ENCODE measurements at places on chromosomes 5 and 9.

GRCh38 chr9:94740145-94740840 lies 13.8 kb downstream of the AOPEP start:
- DNase-seq, result no peak

DNA sequence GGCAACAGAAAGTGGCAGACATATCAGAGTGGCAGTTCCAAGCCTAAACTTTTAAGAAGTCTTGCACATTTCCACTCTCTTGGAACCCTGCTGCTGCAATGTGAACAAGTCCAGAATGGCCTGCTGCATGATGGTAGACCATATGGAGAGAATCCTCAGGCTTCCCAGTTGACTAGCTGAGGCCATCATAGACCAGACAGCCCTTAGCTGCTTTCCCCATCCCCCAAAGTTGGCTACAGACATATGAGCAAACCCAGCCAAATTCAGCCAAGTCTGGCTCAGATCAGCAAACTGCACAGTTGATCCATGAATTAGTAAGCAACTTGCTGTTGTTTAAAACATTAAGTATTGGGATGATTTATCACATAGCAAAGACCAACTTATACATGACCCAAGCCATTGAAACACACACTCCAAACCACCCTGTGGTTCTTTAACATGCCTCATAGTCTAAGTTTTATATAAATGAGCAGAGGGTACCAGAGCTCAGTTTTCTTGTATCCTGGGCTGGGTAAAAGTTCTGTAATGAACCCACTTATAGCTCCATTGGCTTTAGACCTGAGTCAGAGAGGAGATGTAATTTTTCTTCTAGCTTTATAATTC lies 19.9 kb downstream of the PPP3R2 start:
- DNase-seq, result no peak

DNA sequence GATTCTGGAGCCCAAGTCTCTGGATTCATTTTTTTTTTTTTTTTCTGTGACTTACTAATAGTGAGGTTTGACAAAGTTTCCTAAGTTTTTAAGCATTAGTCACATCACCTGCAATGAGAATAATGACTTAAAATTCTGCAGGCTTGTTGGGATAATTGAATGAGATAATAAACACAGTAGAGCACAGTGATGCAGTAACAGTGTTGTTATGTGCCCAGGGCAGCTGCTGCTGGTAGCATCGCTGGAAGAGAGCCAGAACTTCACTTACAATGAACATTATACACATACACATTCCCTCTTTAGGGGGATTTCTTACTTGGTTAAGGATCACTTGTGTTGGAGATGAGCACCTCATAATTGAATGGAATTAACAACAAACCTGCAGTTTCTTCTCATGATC lies 78.9 kb downstream of the ALDH7A1 start:
- peak; percentile 46 for DNase-seq

DNA sequence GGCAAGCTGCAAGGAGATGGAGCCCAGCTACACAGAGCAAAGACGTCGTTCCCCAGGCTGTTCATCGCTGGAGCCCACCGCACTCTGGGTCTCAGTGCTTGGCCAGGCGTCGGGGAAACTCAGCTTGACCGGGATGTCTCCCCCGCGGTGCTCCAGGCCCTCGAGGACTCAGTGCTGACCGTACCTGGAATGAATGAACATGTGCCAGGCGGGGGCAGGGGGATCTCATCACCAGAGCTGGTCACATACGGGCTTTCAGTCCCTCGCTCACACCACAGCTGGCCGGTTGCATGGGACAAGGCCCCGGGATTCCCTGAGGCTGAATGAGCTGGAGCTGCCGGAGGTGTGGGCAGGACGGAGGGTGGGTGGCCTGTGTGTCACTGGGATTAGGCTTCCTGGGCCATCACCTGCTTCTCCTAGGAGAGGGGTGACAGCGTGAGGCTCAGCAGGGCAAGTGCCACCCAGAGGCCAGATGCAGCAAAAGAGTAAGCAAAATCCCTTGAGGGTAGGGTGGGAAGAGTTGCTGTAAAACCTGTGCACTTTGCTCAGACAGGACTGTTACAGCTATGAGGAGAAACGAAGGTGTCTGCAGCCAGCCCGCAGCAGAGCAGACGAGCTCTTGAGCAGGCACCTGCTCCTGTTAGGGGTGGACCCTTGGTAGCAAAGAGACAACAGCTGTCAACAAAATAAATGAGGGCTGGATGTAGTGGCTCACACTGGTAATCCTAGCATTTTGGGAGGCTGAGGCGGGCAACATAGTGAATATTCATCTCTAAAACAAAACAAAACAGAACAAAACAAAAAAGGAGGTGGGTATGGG lies 70.7 kb upstream of the RAPGEF1 start:
- DNase-seq, result no peak

DNA sequence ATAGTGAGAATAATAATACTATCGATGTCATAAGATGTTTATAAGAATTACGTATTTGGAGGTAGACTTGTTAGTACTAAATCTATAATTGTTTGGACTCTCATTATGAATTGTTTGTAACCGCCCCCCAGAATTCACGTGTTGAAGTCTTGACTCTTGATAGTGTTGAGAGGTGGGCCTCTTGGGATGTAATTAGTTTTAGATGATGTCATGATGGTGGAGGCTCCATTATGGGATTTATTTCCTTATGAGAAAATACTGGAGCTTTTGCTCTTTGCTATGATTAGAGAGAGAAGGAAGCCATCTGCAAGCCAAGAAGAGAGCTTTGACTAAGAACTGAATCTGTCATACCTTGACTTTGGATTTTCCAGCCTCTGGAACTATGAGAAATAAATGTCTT lies 142.2 kb downstream of the PRDM9 start:
- DNase-seq, result no peak

DNA sequence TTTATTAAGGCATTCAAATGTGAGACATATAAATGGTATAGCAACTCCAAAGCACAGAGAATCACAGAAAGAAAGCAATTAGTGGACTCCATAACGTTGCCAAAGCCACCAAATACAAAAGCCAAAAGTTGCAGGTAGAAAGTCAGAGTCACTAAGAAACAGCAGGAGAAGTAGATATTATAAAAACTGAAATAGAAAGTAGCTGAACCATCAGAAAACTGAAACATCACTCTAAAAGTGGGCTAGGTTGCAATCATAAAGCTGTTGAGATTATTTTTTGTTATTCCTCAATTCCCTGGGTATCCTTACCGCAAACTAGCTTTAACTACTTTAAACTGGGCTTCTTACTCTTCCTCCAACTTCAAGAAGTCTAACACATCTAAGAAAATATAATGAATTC lies 108.1 kb upstream of the ARRDC3 start:
- no peak for DNase-seq

DNA sequence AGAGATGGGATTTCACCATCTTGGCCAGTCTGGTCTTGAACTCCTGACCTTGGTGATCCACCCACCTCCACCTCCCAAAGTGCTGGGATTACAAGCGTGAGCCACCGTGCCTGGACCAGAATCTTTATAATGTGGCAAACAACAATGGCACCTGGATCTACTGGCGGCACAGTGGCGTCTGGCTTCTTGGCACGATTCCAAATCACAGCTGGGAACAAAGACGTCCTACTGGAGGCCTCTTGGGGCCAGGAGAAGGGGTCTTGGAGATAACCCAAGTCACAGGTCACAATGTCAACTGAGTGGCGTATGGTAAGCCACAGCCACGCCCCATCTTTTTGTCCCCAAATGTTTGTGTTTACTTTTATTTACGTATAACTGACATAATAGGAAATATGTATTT lies 77.8 kb upstream of the RAPGEF1 start:
- DNase-seq, result peak; percentile 26

DNA sequence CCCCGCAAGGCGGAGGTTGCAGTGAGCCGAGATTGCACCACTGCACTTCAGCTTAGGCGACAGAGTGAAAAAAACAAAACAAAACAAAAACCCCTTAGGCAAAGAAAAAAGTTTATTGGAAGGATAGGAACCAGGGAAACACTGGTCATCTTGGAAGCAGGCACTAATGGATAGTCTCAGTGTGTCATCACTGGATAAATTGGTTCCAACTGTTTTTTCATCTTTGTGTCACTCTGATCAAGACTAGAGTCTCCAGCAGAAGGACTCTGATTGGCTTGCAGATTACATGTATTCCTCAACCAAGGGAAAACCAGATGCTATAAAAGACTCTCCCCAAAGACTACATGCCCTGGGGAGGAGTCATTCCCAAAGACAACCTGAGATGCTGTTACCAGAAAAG lies 35.0 kb upstream of the HMHB1 start:
- DNase-seq, result no peak

DNA sequence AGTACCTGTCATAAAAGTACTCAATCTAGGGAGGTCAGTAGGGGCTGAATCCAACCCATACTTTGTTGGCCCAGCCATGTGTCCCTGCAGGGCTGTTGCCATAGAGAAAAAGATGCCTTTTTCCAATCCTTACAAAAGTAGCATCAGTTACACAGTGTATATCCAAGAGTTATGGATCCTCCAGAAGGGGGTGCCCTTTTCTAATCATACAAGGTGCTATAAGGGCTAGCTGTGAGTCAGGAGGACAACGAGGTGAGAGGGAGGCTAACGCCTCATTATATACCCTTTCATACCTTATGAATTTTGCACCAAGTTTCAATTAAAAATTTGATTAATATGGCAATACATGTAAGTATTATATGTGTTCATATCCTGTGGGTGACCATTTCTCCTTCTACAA lies 4.8 kb downstream of the KIAA0825 start:
- DNase-seq, result no peak

GRCh38 chr5:78613756-78614155 lies 34.8 kb downstream of the LHFPL2 start:
- no peak for DNase-seq

DNA sequence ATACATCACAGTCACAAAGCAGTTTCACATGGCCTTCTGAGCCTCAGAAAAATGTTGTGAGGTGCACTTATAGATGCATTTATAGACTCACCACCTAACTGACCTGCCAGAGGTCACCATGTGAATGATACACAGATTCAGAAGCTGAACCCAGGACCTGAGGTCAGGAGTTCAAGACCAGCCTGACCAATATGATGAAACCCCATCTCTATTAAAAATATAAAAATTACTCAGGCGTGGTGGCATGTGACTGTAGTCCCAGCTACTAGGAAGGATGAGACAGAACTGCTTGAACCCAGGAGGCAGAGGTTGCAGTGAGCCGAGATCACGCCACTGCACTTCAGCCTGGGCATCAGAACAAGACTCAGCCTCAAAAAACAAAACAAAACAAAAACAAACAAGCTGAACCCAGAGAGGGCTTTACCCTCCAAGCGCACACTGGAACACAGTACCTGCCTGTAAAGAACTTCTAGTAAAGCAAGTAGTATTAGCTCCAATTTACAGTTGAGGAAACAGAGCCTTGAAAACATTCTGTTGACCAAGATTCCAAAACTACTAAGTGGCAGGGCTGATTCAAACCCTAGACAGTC lies 16.3 kb downstream of the ECPAS start:
- no peak for DNase-seq

DNA sequence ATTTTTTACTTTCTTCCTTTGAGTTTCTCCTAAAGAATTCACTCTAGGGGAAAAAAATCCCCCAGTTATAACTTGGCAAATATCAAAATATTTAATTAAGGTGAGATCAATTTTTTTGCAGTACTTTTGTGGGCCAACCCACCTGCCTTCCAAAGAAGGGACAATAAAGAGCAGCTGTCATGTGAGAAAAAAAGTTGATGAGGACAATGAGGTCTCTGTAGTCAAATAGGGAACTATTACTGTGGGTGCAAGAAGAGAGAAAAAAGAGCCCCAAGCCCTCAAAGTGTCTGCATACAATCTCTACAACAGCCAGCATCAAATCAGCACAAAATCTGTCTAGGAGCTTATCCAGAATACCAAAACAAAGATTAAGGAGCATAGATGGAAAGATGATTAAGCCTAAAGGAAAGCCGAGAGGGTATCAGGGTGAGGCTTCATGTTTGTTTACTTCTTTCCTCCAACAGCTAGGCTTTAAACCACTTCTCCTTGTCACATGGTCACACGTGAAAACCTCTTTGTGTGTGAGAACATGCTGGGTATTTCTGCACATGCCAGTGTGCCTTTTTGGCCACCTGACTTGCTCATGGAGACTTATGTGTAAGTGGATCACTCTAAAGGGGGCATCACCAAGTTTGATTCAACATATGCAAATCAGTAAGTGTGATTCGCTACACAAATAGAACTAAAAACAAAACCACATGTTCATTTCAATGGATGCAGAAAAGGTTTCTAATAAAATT lies 19.2 kb upstream of the FYB1 start:
- DNase-seq, result no peak

DNA sequence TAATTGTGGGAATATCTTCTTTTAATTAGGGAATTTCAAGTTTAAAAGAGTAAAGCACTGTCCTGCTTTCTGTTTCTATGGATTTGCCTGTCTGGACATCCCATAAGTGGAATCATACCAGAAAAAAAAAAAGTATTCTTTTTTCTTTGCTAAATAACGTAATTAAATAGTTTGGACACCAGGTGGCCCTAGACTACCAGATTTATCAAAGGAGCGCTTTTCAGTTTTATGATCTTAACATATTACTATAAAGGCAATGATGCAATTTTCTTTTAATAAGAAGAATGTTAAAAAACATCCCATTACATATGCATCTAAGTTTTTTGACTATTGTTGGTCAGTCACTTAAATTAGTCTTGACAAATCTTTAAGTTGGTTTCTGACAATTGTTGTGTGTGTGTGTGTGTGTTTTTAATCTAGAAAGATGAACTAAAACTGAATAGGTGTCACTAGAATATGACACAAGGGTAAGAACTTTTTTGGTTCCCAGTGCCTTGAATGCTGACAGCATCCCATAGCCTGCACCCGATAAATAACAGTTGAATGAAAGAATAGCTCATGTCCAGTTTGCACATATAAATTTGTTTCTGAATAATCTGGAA lies 49.5 kb downstream of the C5orf22 start:
- DNase-seq, result no peak

DNA sequence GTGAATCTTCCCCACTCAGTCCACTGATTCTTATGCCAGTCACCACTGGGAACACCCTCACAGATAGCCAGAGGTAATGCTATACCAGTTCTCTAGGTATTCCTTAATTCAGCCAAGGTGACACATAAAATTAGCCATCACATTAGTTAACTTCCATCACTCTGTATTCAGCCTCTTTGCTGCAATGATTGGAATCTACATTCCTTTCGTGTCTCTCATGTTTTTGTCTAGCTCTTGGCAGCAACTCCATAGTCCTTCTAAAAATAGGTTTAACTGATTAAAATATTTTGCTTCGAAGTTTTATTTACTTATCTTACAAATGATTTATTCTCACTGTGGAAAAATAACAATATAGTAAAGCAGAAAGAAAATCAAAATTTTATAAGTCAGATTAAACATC lies 19.6 kb upstream of the RNF20 start:
- no peak for DNase-seq

DNA sequence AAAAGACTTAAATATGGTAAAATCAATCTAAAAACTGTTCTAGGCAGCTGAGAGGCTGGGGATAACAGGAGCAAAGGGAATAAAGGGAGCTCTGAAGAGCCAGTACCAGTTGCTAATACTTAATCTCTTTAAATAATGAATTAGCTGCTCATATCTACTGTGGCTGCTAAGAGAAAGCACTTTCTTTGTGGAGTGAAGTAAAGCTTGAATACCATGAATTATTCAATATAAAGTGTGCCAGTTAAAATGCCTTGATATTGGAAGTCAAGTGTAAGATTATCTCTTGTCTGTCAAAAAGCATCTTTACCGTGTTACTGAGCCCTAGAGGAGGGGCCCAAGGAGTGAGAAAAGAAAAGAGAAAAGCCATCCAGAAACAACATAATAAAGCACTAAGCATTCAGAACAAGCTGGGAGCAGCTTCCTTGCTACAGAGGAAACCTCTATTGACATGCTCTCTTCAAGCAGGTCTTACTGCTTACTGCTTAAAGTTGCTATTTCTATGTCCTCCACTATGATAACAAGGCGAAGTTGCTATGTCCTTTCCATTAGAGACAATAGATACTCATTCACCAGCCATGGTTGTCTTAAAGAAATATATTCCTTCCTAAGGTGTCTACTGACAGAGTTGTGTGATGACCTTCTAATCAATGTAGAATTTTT lies 297.4 kb downstream of the CETN3 start:
- DNase-seq, result no peak
